SW 1271 (cell line): ENCODE measurements at places on chromosomes 1 and 21.
A peak's percentile ranks its signal among the peaks of the same experiment; 100 is the strongest.

DNA sequence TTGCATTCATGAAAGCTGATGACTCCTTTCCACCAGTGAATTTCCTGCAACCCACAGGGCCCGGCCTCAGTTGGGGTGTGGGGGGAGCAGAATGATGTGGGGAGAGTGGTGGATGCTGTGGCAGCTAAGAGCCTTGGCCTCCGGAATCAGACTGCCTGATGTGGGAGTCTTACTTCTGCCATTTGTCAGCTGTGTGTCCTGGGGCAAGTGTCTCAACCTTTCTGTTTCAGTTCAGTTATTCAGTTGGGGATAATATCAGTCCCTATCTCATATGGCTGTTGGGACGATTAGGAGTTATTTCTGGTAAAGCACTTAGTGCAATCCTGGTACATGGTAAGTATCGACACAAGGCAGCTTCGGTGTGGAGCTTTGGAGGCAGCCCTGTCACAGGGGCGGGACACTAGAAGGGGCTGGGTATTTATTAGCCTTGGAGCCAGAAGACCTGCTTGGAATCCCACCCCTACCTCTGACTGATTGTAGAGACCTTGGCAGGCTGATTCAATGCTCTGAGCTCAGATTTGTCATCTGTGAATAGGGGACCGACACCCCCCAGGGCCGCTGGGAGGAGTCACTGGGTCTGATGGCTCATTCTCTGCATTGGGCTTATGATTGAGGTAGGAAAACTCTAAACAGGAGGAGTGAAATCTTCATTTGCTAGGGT lies 19.6 kb downstream of the ARHGEF10L start:
- no peak for DNase-seq

DNA sequence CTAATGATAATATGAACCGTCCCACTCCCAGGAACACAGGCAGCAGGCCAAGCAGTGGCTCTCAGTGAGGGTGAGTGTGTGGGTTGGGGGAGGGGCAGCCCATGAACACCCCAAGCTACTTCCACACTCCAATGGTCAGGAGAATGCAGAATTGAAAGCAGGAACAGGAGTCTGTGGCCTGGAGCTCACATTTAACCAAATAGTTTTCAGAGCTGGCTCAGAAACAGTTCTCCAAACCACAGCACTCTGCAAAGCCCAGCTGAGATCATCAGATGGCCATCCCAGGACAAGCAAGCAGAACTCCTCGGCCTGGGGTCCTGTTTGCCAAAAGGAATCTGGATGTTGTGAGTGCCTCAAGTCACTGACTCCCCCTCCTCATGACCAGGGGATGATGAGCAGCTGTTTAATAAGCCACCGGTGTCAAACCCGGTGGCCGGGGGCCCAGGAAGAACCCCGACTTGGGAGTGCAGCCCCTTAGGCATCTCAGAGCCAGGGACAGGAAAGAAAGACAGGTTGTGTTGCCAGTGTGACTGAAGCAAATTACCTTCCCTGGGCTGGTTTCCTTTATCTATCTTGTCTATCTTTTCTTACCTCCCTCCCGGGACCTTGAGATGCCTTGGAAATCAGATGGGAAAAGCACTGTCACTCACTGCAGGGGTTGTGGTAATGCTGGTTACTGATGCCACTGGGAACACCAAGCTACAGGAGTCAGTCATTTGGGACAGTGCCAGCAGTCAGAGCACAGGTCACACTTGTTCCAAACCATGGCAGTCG lies 20.4 kb downstream of the DEGS1 start:
- no peak for DNase-seq

GRCh38 chr1:190478149-190479049 lies 735 bp upstream of the BRINP3 start:
- no peak for DNase-seq

DNA sequence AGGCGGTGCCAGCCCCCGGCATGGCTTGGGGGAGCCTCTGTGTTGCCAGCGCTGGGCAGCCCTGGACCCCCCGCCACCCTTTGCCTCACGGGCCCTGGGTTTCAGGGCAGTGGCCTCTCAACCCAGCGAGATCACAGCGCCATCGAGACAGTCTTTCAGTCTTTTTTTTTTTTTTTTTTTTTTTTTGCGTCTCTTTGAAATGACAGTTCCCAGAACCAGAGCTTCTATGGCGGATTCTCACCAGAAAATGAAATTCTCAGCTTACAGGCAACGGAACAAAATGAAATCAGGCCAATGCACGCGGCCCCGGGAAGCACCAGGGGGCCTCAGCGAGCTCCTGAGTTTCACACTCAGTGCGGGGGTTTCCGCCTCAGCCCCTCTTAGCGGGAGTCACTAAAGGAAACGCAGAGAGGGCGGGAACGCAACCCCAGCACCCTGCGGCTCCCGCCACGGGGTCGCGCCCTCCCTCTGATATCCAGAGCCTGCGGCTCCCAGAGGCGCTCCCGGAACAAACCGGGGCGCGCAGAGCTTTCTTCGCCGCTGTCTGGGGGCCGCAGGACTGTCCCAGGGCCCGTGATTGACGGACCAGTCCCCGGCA lies 8.0 kb upstream of the COL6A1 start:
- peak; percentile 27 for DNase-seq

- DNase-seq = no peak
These were observed 5.3 kb downstream of the TTC24 start for GRCh38 chr1:156584813-156585212.

DNA sequence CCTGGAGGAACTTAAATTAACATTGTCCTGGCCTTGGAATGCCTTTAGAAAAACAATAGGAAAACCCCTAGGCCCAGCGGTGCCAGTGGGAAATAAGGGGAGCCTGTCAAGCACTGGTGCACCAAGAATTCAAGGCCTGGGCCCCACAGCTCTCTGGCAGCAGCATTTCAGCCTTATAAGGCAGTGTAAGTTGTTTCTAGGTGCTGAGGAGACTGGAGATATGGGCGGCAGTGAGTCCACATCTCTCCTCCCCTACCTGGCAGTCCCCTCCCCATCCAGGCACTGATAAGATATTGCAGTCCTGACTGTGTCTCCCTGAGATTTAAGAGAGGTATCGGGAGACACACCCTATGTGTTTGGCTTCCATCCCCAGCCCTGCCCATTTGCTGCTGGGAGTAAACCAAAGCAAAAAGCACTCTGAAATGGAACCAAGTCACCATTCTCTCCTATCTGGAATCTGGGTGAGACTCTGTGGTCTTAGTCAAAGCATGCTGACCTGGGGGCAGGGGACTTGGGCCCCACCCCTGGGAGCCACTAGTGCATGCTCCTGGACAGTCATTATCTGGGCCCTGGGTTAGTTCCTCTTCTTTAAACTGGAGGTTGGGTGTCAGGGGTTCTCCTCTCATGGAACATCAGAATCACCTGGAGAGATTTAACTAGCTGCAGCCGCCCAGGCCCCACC lies 30.5 kb downstream of the DEGS1 start:
- no peak for DNase-seq

GRCh38 chr21:42532466-42533181 lies 19.0 kb downstream of the SLC37A1 start:
- no peak for DNase-seq

DNA sequence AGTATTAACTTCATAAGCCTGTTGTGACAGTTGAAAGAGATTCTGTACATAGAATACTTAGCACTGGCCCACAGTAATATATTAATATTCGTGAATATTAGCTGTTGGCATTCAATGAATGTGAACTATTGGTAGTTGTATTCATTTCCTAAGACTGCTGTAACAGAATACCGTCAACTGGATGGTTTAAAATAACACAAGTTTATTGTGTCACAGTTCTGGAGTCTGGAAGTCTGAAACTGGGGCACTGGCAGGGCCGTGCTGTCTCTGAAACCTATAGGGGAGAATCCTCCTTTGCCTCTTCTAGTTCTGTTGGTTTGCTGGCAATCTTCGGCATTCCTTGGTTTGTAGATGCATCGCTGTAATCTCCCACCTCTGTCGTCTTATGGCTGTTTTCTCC lies 47.5 kb downstream of the OLFML3 start:
- no peak for DNase-seq

DNA sequence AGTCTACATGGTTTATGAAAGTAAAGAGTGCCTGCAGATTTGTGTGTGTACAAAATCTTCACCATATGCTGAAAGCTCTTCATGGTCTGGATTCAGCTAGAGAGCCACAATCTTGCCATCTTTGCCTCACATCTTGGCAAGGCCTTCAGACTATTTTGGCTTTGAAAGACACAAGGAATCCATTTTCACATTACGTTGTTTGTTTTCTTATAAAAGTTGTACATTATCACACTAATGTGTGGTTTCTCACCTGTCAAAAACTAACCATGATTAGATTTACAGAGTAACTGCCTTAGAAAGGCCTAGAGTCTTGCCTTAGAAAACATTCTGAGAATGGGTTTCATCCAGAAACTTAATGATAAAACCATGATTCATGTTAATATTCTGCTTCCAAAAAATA lies 494.6 kb downstream of the NEGR1 start:
- no peak for DNase-seq

DNA sequence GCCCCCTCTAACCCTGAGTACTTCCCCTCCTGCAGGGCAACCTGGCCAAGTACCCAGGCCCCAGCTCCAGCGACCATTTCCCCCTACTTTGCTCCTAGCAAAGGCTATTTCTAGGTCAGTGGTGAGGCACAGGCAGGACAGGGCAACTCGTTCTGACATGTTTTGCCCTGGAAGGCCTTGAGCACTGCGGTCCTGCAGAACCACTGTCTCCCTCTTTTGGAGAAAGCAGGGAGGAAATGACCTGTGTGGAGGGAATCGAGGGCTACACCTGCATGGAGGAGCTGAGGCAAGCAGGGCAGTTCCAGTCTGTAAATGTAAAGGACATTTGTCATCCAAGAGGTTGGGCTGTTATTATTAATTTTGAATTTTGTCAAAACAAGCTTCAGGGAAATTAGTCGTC lies 99.1 kb downstream of the PPIAL4G start:
- DNase-seq = no peak

DNA sequence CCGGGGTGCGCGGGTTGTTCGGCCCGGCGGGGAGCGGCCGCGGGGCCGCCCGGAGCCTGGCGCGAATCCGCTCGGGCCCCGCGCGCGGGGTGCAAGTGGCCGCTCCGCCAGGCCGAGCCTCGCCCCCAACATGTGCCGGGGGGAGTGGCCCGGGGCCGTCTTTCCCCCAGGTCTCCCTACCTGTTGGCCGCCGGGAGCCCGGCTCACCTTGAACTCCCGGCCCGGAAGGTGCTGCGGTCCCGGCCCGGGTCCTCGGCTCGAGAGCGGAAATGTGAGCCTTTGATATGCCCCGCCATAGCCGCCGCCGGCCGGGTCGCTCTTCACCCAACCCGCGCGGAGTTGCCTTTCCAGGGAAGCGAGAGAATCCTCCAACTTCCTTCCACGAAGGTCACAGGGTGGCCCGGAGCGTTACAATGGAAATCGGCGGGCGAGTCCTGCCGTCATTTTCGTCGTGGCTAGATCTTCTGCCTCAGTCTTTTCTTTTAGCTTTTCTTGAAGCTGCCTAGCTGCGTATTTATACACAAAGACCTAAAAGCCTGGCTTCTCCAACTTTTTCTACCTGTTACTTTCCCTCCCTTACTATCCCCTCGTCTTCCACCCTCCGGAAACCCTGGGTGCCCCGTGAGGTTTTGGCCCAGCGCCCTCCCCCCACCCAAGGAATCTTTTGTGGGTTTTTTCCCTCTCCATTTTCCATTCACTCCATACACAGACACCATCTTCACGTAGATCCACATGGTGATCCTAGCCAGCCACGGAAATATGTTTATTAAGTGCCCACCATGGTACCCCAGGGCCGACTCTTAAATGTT lies 867 bp downstream of the PTGFRN start:
- DNase-seq = no peak

DNA sequence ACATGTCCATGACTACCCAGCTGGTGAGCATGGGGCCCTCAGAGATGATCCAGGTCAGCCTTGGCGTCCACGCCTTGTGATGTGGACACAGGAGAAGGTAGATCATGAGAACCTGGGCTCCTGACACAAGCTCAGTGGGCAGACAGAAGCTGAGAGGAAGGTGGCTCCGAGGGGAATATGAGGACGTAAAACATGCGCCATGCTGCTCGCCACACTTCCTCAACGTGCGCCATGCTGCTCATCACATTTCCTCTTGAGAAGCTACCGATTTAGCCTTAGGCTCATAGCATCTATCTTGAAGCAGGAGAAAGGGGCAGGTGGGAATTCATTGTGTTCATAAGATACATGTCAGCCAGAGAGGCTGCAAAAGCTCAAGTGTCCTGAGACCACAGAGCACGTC lies 176.9 kb downstream of the KAZN start:
- DNase-seq = no peak

GRCh38 chr1:109164538-109164937 lies 49.2 kb upstream of the SARS1 start:
- DNase-seq = no peak

- no peak for DNase-seq
These were observed 6.7 kb upstream of the TSEN15 start for GRCh38 chr1:184044603-184045376.
